ENCODE measurements at places on chromosomes 5 and 9. TPM values are rescaled to one million over a fixed set of nuclear protein-coding genes. Genes with fewer than 3 reads are reported as not detected.

NR2F1-AS1 gene
- total RNA-seq = 0.60 TPM

BTNL8 gene
- 0.41 TPM for total RNA-seq

PCDHGC4 gene
- total RNA-seq = 2.4 TPM

- DNase-seq = no peak
Measured at GRCh38 chr9:108552459-108553040, 303.2 kb downstream of the ACTL7B start.

DNA sequence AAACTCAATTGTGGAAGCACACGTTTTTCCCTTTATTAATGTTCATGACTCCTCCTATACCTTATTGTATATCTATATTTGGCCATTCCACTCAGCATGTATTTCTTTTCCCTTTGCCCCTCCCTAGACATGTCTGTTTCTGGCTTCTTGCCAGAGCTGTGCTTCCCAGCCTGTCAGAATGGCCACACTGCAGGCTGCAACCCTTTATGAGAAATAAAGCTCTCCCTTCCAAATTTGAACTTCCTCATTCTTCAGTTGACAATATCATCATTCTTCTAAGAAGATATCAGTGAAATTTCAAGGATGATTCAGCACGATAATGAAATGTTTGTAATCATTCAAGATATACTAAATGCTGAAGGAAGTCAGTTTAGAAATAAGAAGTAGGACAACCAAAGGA, 107.6 kb upstream of the PRSS3 start:
- DNase-seq = no peak

All from Right ventricle myocardium inferior (tissue), 1 donor.